ENCODE measurements at places on chromosomes 5 and 9.

- DNase-seq = no peak
These were observed 32.9 kb downstream of the ANKH start for GRCh38 chr5:14838396-14839319.

- no peak for DNase-seq
These were observed 25.2 kb downstream of the COL23A1 start for GRCh38 chr5:178564811-178565550.

- DNase-seq = no peak
These were observed 35.6 kb downstream of the PTCD2 start for GRCh38 chr5:72355706-72356299.

GRCh38 chr9:30258094-30258493 lies 2126.3 kb upstream of the ACO1 start:
- DNase-seq = no peak

DNA sequence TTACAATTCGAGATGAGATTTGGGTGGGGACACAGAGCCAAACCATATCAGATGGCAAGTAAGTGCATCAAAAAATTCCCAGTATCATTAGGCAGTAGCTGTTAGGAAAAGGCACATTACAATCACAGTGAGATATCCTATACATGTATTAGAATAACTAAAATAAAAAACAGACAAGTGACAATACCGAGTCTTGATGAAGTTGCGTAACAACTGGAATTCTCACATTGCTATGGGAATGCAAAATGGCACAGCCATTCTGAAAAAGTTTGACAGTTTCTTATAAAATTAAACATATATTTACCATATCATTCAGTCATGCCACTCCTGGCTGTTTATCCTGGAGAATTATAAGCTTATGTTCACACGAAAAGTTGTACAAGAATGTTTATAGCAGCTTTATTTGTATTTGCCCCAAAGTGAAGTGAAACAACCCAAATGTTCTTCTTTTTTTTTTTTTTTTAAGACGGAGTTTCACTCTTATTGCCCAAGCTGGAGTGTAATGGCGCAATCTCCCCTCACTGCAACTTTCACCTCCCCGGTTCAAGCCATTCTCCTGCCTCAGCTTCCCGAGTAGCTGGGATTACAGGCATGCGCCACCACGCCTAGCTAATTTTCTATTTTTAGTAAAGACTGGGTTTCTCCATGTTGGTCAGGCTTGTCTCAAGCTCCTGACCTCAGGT lies 93.1 kb upstream of the TLE1 start:
- no peak for DNase-seq

GRCh38 chr9:124251204-124251603 lies 6.5 kb upstream of the NEK6 start:
- no peak for DNase-seq

DNA sequence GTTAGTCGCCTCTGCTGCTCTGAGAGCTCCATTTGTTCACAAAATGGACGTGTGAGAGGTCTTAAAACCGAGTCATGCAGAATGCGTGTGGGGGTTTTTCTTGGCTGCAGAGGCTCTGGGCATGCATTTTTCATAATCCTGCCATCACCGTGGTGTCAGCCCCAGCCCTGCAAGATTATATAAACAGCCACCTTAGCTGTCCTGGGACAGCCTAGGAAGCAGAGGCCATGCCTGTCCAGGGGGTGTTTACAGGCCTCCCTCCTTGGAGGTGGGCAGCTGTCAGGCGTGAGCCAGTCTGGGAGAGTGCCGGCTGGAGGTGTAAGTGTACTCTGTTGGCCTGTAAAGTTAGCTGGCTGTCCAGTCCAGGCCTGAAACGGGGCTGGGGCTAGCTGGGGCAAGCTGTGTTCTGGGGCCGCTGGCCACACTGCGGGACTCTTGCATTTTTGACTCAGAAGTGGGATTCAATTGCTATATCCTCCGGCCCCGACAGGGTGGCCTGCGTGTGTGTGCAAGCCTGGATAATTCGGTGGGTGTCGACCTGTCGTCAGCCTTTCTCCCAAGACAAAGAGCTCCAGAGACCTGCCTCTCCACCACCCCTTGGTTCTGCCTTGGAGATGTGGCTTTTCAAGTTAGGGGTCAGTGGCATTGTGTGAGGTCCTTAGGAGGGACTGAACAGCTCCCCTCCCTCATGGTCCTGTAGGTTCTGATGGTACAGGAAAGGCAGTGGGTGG lies 2.4 kb downstream of the WNK2 start:
- no peak for DNase-seq

DNA sequence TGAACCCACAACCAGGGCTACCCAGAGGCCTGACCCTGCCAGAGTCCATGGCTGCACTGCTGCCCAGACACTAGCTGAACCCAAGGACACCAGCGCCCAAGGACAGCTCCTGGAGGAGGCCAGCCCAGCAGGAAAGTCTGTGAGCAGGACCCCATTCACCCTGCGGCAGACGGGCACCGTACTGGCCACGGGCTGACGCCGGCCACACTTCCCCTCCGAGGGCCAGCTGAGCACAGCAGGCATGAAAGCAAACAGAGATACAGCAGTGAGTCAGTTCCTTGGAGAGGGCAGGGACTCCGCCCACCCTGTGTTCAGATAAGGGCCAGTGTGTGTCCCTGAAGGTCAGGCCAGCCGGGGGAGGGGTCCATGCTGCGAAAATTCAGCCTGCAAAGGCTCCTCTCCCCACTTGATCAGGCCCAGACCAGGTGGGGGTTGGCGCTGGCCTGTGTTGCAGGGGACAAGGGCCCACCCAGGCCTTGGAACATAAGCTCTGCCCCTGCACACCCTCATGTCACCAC lies 3.2 kb downstream of the RNF208 start:
- DNase-seq = no peak

GRCh38 chr9:125659201-125659840 lies 47.7 kb downstream of the MAPKAP1 start:
- no peak for DNase-seq

DNA sequence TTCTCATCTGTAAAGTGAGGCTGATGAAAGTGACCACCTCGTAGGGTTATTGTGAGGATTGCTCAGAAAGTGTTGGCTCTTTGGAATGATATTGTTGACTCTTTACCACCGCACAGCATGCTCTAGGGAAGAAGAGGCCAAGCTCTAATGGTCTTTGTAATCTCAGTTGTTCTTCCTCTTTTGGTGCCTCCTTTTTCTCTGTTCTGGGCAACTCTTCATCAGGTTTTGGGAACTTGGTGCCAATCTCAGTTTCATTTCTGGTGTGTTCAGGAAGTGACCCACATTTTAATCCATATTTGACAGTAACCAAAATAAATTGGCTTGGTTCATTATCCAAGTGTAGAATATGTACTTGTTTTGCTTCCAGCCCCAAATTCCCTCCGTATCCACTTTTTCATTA lies 25.1 kb downstream of the ARHGAP26 start:
- DNase-seq = no peak

DNA sequence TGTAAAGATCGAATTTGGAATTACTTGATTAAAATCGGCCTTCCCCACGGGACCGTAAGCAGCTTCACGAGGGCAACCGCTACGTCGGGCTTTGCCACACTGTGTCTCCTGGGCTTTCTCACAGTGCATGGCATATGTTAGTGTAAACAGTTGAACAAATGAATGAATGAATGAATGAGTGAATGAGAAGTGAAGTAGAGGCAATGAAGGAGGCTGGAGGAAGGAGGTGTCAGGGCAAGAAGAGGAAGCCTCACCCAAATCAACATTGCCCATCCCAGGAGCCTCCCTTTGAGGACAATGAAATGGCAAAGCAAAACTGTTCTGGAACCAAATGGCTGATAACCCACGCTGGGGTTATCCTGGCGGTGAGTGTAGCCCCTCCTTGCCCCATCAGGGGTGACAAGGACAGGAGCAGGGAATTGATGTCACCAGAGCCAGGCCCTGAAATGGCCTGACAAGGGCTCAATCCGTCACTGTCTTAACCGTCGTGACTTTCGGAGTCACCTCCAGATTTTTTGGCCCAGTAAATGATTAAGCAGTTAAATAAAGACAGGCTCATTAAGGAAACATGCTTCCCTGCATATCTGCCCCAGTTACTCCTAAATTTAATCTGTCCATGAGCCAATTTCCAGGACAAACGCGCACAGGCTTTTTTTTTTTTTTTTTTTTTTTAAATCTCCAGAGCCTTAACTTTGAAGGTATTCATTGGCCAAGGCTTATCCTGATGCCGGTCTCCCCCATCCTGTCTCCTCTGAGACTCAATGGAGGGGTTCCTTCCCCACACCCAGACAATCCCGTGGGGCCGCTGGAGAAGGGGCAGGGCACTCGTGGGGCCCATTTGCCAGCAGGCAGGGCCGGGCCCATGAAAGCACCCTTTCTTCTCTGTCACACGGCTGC lies 88.4 kb upstream of the BOD1 start:
- no peak for DNase-seq

- DNase-seq = no peak
These were observed 78.4 kb downstream of the GLDC start for GRCh38 chr9:6567140-6567591.

DNA sequence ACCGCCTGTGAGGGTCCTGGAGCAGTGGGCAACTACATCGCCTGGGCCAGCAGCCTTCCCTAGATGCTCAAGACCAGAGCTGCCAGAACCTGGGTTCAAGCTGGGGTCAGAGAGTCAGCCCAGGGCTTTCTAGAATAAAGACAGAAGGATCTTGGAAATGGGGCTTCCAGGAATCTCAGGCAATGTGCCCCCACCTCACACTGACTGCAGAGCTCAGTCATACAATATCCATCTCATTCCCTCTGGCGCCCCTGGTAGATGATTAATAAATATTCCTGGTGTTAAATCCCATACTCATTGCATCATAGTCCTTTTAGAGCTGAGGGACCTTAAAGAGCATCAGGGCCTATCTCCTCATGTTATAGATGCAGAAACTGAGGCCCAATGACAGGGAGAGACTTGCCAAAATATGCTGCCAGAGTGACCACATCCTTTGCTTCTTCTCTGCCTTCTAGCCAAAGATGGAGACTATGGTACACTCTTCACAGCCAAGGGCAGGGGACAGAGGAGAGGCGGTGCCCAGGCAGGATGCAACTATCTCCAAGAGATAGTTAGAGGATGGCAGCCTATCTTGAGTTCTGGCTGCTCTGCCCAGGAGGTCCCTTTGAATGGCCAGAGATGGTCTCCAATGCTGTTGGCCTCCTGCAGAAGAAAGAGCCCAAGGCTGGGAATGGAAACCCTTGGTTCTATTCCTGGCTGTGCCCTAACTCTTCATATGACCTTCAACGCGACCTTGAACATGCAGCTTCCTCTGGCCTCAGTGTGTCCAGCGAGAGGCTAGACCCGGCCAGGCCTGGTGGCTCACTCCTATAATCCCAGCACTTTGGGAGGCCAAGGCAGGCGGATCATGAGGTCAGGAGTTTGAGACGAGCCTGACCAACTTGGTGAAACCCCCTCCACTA lies 36.2 kb upstream of the IL17B start:
- no peak for DNase-seq

- no peak for DNase-seq
These were observed 6.9 kb upstream of the ABCA1 start for GRCh38 chr9:104934691-104935500.

- no peak for DNase-seq
These were observed 43.3 kb upstream of the NDFIP1 start for GRCh38 chr5:142065273-142065672.

DNA sequence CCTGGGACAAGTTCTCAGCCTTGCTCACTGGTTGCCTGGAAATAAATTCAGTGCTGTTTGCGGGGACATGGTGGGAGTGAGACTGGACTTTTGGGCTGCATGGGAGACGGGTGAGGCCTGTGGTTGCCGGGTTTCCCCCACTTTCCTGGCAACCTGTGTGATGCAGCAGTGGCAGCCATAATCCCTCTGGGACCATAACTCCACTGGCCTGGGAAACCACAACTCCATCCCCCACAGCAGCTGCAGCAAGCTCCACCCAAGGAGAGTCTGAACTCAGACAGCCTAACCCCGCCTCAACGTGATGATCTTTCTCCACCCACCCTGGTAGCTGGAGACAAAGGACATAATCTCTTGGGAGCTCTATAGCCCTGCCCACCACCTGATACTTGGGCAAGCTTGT lies 349.9 kb downstream of the PIK3R1 start:
- DNase-seq = no peak

DNA sequence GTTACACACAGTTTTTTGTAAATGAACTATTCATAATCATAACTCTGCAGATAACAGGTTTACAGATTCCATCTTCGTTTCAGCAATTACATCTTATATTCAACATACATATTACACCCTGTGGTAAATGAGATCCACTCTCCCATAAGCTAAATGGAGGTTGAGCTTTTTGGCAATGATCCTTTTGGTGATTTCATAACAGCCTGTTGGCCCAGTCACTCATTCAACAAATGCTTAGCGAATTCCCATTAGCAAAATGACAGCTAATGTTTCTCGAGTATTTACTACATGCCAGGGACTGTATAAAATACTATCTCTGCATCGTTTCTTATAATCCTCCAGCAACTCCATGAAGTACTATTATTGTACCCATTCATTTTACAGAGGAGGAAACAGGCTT lies 25.4 kb upstream of the AGXT2 start:
- DNase-seq = no peak

GRCh38 chr9:13063880-13064459 lies 215.5 kb downstream of the MPDZ start:
- DNase-seq = no peak

DNA sequence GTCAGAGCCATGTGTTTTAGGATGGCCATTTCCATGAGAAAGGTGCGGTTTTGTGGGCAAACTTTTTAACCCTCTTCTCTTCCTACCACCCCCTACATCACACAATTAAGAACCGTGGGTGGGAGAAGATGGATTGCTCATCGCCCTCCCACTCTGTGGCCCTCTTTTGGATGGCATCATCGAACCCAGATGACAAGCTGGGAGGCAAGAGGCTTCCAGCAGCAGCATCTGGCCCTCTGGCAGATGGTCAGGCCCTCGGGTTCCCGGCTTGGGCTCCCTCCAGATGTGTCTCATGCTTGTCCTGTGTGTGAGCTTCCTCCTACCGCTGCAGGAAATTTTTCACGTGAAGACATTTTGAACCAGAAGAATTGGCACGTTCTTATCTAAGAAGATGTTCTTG lies 199.9 kb downstream of the EBF1 start:
- DNase-seq = no peak

DNA sequence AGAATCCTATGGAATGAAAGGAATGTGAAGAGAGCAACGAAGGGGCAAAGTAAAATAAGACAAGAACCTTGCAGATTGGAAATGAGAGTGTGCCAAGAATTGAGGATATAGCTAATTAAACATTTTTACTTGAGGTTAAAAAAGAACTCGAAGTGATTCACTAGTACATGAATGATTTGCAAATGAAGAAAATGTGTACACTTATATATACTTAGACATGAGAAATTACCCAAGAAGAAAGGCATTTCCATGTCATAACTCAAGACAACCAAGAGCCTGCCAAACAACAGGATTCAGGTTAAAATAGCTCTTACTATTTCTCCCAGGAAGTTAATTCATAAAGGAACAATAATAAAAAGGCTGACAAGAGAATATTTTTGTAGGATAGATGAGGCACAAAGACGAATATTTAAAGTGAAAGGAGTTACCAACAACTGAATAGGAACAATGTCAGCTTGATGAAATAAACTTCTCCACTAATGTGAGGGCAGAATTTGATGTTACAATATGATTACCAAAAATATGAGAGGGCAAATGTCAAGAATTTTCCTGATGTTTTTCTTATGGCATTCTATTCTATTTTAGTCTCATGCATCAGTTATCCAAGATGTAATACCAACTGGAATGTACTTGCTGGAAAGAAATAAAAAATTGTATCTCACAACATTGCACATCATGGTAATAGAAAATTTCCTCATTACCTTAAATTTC lies 18.9 kb upstream of the NPR3 start:
- no peak for DNase-seq

GRCh38 chr9:19998823-19999455 lies 210.1 kb upstream of the SLC24A2 start:
- DNase-seq = no peak

GRCh38 chr5:109315245-109315644 lies 94.5 kb downstream of the PJA2 start:
- DNase-seq = no peak

- DNase-seq = no peak
These were observed 48.0 kb upstream of the FAM120AOS start for GRCh38 chr9:93501406-93501805.

Measured in NCI-H510A (cell line).